ENCODE measurements at places on chromosomes 16 and 17.

DNA sequence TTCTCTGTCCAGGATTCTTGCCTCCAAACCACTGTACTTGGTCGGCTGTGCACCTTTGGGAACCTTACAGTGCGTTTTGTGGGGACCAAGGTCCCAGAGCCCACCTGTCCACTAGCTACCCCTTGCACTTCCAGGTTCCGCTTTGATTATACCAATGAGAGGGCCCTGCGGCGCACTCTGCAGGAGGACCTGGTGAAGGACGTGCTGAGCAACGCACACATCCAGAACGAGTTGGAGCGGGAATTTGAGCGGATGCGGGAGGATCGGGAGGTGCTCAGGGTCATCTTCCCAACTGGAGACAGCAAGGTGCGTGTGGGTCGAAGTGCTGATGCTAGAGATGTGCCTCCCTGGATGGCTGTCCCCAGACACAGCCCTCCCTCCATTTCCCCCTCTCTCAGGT is 18.8 kb downstream of the POLR2A start:
- no peak for DNase-seq

- no peak for DNase-seq
These were observed 91.0 kb downstream of the ZDHHC7 start for GRCh38 chr16:84920333-84920732.

DNA sequence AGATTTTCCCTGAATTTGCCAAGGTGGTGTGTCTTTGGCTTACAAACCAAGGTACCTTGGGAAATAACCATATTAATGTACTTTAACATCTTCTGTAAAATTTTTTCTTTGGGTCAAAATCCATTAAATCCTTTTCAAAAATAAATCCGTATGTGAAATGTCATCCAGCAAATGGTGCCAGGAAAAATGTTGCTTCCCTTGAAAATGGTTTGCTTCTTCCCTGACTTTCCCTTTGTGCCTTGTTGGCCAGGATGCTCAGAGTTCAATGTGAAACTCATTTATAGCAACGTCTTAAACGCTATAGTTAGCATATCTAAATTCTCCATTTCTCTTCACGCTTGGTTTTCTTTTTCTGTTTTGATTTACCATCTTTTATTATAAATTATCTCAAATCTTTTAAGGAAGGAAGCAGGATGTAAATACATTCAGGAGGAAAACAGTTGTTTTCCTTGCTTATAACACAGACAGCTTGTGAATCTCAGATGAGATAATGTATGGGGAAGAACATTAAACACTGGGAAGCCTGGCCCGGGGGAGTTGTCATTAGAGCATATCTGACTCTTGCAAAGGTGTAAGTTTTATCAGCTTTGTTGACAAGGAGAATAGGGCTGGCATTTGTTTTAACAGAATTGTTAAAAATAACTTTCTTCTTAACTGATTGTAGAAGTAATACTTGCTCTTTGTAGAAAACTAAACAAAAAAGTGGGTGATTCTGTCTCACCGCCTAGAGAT is 42.1 kb downstream of the GPRC5B start:
- DNase-seq: no peak

- peak; percentile 77 for DNase-seq
These were observed at the start of gene MXRA7 for GRCh38 chr17:76710863-76711611. MXRA7 (minus strand) TSS chr17:76710965; CDS start chr17:76710946, 19 bp downstream.

DNA sequence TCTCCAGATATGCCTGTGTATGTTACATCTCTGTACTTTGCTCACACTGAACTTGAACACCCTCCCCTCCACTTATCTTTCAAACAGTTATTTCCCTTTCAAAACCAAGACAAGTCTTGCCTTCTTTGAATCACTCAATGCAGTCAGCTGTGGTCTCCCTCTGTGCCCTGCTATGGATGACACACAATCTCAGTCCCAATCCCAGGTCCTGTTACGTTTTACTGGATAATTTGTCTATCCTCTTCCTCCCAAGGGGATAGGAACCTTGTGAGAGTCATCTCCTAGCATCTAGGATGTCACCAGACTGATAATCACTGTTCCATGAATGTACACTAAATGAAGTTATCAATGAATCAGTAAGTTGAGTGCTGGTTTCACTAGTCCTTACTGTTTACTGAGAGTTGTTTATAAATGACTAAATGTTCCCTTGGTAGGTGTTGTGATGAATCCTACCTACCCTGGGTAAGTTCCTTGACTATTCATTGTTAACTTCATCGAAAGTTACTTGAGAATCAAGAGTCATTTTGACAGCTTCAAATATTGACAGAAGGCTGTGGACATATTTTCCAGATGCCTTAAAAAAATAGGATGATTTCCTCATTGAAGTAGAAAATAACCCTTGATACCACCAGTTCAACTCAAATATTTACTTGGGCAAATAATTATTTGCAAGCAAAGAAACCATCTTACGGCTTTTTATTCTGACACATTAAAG is 244.9 kb downstream of the PRKCA start:
- no peak for DNase-seq

DNA sequence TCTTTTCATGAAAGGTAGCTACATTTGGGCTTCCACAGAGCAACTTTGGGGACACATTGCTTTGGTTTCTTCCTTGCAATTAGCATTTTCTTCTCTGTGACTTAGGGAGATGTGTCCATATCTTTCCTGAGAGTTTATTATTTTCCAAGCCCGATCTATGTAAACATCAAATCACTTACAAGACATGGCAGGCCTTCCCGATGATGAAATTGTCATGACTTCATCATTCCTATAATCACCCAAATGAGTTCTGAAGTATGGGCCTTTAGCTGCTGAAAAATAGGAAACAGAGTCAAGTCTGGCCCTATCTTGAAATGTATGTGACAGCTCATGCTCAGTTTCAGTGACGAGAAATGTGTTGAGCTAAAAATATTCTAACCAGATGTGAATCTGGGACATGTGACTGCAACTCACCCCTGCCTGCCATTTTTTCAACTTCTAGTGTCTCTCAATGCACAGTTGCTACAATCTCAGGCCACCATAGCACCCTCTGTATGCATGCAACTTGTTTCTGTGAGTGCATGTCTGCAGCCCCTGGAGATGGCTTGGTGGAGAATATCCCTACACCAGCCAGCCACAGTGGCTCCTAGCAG is 199.6 kb upstream of the MAF start:
- DNase-seq: no peak

DNA sequence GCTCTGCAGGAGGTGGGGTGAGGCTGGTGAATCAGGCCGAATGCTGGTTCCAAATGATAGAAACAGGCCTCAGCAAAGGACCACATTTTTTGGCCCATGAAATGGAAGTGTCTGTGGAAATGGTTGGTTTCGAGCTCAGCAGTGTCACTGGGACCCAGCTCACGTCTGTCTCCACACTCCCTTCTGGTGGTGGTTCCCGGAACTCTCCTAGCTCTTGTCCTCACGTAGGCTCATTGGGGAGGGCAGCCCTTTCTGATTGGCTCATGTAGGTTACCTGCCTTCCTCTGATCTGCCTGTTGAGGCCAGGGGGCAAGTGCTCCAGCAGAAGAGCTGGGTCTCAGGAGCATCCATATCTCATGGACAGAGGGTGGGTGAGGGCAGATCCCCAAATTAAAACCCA is 4.0 kb downstream of the ALG1 start:
- DNase-seq: no peak

GRCh38 chr16:83705856-83706255 is 101.9 kb upstream of the HSBP1 start:
- no peak for DNase-seq

DNA sequence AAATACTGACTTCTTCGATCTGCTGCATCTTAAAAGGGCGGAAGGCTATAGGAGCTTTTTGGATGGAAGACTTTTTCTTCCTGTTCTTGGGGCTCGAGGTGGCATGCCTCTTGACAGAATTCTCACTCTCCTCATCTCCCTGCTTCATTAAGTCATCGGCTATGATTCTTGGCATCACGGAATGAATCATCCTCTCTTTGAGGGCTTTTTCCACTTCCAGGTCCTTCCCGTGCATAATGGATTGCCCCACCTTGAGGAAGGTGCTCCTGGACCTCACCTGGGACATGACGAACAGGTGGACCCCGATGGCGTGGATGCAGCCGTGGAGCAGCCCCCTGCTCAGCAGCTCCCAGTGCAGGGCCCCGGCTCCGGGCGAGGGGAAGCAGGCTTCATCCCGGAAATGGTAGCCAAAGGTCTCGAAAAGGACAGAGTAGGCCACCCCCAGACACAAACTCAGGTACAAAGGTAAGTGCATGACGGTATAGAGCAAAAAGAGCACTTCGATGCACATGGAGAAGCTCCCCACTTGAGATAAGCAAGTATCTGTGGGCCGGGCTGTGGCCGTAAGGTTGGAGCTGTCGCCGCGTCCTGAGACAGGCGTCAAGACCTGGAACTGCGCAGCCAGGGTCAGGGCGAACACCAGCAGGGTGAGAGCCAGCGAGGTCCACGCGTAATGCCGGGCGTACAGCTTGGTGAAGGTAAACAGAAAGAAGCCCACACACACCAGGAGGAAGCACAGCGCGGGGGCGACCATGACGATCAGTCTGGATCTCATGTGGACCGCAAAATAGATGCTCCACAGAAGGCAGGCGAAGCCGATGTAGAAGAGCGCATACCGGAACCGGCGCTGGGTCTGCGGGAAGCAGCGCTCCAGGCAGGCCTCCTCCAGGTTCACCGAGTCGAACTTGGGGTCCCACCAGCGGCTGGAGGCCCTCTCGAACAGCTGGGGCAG is 1.7 kb downstream of the ADCY9 start:
- DNase-seq: peak; percentile 32

DNA sequence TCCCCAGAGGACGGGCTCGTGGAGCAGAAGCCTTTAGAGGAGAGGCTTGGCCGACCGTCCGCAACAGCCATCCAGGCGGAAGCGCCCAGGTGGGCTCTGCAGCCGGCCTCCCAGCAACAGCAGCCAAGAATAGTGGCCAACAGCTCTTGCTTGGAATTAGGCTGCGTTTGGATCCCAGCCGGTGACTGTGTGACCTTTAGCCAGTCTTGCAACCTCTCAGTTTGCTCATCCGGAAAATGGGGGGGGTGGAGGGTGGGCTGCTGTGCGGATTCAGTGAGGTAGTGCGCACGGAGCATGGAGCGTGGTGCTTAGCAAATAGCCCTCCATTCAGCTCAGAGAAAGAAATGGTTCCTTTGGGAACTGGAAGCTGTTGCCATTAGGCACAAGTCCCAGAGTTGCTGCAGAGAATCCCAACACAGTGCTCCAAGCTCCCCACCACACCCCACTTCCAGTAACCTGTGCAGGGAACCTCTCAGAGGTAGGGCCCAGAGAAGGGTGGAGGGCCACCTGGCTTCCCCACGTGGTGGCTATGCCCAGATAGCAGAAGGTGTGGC is 46.7 kb downstream of the RTN4RL1 start:
- DNase-seq: no peak

DNA sequence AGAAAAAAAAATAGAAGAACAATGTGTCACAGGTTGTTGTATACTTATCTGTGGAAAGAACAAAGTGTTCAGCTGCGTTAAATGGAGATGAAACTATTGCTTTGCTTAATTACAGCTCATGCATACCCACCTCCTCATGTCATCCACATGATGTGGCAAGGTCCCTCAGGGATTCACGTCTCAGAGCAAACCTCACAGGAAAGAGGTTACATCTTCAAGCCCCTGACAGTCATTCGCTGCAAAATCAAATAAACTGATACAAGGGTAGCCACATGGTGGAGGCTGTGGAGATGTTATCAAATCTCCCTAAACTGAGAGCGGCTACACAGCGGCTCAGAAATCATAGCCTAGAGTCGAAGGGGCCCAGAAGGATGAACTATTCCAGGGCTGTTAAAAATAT is 21.1 kb downstream of the GINS3 start:
- no peak for DNase-seq

DNA sequence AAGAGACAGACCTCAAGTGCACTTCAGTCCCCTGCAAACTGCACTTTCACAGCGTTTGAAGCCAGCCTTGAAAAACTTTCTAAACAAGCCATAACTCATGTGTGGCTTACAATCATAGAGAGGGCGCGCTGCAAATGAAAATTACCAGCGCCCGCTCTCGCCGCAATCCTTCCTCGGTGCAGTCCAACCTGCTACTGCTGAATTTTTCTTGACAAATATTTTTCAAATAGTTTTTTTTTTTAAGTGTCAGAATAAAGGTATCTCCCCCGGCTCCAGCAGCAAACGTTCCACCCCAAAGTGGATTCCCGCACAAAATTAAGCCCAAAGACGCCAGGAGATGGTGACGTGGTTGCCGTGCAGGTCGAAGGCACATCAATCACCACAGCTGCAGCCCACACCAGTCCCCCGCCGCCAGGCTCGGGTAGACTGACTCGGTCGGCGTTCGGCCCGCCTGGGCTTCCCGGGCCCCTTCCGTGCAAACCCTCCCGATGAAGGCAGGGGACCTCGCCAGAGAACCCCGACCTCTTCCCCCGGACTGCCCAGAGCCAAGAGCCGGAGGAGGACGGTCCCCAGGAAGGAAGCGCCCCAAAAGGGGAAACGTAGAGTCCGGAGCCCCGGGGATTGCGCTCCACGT is 630 bp downstream of the GRB2 start:
- peak; percentile 76 for DNase-seq

DNA sequence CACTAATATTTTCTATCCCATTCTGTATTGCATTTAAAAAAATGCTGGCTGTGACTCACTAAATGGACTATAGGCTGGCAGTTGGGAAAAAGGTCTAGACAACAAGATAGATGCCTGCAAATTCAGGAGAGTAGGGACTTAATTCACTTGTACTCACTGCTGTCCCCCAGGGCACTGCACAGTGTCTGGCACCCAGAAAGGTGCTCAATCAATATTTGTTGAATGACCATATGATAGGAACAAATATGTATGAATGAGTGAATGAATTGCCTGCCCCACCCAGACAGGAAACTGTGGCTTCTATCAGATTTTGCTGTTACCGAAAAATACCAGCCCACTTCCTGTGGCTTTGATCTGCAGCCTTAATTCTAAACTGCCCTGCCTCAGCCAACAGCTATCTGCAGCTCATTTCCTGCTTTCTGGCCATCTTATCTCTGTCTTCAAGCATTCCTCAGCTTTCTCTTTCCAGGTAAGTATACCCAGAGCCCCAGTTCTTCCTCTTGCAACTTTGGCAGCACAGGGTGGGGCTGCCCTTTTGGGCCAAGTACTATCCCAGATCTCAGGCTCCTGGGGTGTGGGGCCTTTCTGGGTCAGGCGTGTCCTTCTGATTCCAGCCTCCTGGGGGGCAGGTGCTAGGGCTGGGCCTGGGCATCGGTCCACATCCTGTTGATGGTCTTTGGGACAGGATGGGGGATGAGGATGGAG is 15.3 kb upstream of the TNS4 start:
- DNase-seq: peak; percentile 49

- DNase-seq: peak; percentile 51
These were observed 17.0 kb upstream of the DNASE1 start for GRCh38 chr16:3637371-3637923.

DNA sequence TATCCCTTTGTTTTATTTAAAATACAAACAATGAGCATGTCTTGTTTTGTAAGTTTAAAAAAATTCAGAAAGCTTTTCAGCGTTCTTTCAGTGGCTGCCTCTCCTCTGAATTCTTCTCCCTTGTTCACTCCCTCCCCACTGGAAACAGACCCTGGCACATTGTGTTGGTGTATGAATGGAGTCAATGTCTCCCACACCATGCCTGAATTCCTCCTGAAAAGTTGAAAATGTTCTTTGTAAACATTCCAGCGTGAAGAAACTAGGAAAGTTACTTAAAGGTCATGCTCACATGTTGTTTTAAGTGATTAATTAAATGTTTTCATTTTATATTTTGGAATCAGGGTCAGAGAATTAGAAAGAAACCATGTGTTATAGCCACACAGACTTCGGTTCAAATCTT is 136.9 kb upstream of the DYNLRB2 start:
- DNase-seq: no peak

- DNase-seq: no peak
These were observed 58.9 kb downstream of the RAP1GAP2 start for GRCh38 chr17:2855063-2855600.

- DNase-seq: no peak
These were observed 10.4 kb upstream of the WFDC1 start for GRCh38 chr16:84284154-84284722.

- DNase-seq: peak; percentile 49
These were observed 1.3 kb upstream of the PCGF2 start for GRCh38 chr17:38749223-38750043.

Measured in activated T-cell treated with anti-CD3 and anti-CD28 coated beads, Interleukin-2, amount 50 U/mL, for 24 hours (primary cell).